SHP77 treated with DMSO at 0.1 percent for 48 hours (cell line): ENCODE measurements at places on chromosomes 11 and 22.

- DNase-seq: no peak
Observed at GRCh38 chr11:7506243-7506642, 7.6 kb upstream of the PPFIBP2 start.

GRCh38 chr22:39556970-39557841 is 13.3 kb upstream of the CACNA1I start:
- DNase-seq: no peak

DNA sequence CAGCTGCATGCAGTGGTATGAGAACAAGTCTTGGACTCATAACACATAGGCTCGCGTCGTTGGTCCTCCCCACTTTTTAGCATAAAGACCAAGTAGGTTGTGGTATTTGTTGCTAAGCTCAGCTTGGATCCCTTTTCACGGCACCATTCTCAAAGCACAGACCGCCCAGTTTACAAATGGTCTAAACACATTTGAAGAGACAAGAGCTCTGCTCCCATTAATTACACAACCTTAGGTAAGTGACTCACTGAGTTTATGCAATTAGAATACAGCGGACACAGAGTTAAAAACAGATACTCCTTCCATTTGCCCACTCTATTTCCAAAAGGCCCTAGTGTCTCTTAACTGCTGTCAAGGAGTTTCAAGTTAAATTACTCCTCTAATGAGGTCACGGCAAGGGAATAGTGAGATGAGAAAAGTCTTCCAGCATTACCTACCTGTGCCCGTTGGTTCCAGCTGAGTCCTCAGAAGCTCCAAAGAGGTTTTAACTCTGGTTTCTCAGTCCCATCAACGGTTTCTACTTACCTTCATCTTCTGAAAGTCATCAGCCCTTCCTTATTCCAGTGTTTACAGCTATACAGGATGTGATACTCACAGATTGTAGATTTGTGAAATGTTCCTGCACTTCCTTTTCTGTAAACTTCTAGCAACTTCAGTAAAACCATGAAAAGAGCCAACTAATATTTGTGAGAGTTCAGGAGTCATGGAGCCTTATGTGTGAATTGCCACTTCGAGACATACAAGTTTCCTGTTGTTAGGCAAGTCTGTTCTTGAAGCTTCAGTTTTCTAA is at the start of gene MS4A6A:
TSS of gene MS4A6A (minus strand) at position 543 of the 790 bp plus-strand sequence. CDS start 1,356 bp downstream, outside the sequence.
- no peak for DNase-seq

GRCh38 chr11:21474529-21474928 is 718.4 kb upstream of the ANO5 start:
- no peak for DNase-seq

GRCh38 chr22:37267135-37267587 is 15.1 kb upstream of the CYTH4 start:
- no peak for DNase-seq

DNA sequence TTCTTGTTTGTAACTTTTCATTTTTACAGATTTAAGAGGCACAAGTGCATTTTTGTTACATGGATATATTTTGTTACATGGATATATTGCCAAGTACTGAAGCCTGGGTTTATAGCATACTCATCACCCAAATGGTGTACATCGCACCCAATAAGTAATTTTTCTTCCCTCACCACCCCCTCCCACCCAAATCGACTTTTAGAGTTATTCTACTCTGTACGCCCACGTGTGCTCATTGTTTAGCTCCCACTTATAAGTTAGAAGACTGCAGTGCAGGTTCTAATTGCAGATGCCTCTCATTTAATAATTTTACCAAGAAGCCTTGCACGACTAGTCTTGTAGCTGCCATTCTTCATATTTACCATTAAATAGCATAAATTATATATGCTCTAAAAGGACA is 20.5 kb upstream of the VWA5A start:
- no peak for DNase-seq

DNA sequence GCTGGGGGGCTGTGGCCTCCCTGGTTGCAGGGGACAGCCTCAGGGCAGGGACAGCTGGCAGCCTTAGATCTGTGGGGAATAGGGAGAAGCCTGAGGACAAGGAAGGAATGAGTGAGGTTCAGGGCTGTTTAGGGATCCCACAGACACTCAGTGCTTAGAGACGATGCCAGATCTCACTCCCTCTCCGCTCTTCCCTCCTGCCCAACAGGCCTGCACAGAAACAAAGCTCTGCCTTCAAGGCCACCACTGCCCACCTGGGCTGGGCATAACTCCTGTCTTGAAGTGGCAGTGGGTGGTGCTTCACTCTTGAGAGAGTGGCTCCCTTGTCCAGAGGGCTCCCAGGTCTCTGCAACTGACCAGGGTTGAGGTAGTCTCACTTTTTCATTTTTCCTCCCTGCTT is 13.1 kb upstream of the CENATAC start:
- no peak for DNase-seq

GRCh38 chr22:48367731-48368130 is 1459.9 kb downstream of the BRD1 start:
- no peak for DNase-seq

DNA sequence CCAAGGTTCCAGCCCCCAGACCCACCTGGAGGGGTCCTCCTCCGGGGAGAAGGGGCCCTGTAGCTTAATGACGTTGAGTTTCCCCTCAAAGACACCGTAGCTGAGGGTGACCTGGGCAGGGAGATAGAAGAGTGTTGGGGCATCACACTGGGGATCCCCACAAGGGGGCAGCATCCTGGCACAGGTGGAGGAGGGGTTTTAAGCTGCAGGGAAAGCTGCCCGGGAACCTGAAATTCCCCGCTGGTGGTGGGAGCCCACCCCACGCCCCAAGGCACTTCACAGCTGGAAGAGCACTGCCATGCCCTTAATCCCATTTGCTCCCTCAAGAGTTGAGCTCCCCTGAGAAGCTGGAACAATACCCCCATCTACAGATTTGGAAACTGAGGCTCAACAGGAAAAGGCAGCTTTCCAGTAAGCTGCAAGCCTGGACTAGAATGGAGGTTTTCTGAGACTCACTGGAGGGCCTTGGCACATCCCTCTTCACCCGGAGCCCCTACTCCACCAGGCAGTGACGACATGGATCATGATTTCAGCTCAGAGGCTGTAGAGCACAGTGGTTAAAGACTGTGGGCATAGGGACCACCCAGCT is 13.7 kb downstream of the MFNG start:
- no peak for DNase-seq

DNA sequence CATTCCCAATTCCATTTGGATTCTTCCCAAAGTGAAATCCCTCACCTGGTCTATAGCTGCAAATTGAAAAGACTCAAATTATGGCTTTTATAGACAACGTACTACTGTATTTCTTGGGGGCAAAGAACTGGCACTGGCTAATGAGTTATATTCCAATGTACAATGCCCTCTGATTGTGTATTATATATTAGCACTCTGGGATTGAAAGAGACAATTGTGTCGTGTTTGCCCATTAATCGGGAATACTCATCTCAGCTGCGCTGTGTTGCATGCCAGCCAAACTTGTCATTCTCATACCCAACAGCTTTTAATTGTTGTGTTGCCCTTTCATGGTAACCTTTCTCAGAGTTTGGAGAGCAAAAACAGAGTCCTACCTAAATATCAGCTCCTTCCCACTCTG is 55.0 kb upstream of the ZBTB44 start:
- no peak for DNase-seq

DNA sequence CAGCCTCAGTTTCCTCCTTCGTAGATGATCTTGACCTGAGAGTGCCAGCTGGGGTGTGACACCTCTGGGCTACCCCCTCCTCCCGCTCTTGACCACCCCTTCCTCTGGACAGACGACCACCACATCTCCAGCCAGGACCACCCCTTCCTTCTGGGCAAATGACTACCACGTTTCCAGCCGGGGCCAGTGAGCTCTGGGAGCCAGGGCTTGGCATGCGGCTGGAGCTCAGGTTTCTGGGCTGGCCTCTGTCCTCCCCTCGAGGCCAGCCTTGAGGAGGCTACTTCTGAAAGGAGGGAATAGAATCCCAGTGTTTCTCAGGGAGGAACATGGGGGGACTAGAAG is 120.9 kb downstream of the KCNQ1OT1 start:
- no peak for DNase-seq

GRCh38 chr11:66665369-66665768 is 12.3 kb downstream of the RBM4B start:
- DNase-seq: no peak

DNA sequence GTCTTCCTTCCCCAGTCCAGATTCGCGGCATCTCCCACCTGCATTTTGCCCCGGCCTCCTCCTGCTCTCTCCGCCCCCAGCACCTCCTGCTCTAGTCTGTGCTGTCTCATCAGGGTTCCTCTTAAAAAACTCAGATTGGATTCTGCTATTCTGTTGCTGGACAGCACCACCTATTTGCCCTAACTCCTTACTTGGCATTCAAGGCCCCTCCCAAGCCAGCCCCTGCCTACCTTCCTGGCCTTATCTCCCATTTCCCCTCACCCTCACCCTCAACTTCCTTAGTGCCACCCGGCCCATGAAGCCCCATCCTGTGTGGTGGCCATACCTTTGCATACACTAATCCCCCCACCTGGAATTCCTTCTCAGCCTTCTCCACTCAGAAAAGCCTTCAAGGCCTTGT is 59.9 kb upstream of the PRDM11 start:
- no peak for DNase-seq

- DNase-seq: no peak
Observed at GRCh38 chr11:65448074-65448417, 25.4 kb downstream of the NEAT1 start.

- no peak for DNase-seq
Observed at GRCh38 chr22:46414704-46415103, 79.2 kb downstream of the TRMU start.

- DNase-seq: no peak
Observed at GRCh38 chr11:101929294-101929915, 13.1 kb upstream of the ANGPTL5 start.

DNA sequence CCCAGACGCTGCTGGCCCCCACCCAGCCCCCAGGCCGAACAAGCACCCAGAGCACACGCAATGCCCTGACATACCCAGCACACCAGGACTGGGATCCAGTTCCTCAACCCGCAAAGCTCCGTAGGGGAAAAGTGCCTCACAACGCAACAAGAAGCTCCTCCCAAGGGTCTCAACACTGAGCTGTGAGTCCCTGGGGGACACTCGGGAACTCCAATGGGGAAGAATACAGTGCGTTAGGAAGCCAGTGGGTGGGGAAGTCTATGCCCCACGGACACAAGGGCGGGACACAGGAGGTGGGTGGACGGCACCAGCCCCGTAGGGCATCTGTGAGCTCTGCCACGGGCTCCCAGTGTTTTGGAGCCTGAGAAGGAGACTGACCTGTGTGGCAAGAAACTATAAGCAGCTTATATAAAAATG is 1.6 kb downstream of the DEAF1 start:
- DNase-seq: no peak

DNA sequence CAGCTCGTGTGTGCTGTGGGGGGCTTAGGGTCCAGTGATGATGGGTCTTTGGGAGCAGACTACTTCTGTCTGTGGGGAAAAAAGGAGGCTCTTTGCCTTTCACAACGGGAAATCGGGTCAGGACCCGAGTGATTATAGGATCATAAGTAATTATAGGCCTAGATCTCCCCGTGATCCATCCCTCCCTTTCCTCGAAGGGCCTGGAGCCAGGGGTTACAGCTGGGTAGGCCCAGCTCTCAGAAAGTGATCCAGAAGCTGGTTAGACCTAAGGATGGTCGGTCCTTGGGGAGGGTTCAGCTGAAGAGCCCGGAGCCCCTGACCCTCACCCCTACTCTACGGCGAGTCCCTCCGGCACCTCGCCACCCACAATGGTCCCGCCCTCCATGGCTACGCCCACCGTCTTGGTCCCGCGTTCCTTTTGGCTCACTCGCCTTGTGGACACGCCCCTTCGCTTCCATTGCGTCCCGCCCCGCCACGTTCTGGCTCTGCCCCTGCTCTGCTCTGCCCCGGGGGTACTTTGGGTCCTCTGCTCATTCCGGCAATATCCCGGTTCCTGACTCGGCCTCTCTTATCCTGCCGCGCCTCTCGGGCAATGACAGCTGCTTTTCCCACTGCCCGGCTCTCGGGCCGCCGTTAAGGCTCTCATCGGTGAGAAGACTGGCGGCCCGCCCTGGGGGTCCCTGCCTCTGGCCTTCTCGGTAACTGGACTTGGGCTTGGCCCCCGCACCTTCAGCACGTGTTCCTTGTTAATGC is 5.0 kb downstream of the IGSF22 start:
- DNase-seq: no peak

DNA sequence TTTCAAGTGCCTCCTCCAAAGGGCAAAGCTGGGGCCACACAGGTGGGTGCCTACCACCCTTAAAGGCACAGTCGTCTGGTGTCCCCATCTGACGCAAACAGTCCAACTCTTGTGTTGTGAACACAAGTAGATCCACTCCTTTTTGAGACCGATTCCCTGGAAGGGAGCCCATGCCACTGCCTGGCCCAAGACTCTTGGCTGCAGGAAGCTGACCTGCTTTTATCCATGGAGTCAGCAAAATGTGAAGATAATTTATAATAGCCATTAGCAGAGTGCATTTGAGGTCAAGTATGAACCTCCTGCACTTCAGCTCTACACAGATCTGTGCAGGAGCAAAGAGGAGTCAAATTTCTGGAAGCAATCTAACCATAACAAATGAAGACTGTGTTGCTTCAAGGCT is 68.5 kb downstream of the ADM start:
- no peak for DNase-seq

- no peak for DNase-seq
Observed at GRCh38 chr11:128515826-128516778, 71.3 kb downstream of the ETS1 start.

DNA sequence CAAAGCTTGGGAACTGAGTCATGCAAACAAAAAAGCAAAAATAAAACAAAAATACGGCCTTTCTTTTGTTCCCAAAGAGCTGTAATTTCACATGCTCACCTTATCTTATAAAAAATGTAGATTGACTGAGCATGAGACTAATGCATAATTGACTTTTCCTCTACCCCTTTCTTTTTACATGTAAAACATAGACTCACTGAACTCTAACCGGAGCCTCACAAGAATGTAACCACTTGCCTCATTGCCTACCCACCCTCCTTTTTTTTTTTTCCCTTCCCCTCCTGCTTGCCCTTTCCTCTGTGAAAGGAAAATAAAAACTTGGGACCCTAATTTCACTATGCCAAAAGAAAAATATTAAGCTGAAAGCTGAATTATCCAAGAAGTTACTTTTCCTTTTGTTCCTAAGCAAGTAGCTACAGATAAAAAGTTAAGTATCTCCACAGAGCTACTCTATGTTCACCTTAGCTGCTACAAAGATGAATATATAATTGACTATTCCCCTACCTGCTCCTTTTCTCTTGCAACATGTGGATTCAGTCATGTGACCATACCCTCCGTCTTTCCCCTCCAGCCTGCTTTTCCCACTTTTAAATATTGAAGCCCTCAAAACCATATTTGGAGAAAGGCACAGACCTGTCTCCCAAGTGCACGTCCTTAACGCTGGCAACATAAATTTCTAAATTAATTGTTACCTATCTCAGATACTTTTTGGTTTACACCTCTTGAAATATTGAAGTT is 39.6 kb upstream of the WEE1 start:
- no peak for DNase-seq
